ENCODE measurements at places on chromosomes 3 and 15. TPM values are rescaled to one million over a fixed set of nuclear protein-coding genes. Genes with fewer than 3 reads are reported as not detected.

The KLF15 gene
- 15.5 TPM for total RNA-seq

The CSTA gene
- total RNA-seq: 3.5 TPM

The INKA1 gene
- total RNA-seq: 5.9 TPM

The ALDH1A2 gene
- total RNA-seq: 8.1 TPM

The KY gene
- total RNA-seq: 3.8 TPM
